Mesendoderm (in vitro differentiated cells): ENCODE measurements at places on chromosomes 11 and 22.

DNA sequence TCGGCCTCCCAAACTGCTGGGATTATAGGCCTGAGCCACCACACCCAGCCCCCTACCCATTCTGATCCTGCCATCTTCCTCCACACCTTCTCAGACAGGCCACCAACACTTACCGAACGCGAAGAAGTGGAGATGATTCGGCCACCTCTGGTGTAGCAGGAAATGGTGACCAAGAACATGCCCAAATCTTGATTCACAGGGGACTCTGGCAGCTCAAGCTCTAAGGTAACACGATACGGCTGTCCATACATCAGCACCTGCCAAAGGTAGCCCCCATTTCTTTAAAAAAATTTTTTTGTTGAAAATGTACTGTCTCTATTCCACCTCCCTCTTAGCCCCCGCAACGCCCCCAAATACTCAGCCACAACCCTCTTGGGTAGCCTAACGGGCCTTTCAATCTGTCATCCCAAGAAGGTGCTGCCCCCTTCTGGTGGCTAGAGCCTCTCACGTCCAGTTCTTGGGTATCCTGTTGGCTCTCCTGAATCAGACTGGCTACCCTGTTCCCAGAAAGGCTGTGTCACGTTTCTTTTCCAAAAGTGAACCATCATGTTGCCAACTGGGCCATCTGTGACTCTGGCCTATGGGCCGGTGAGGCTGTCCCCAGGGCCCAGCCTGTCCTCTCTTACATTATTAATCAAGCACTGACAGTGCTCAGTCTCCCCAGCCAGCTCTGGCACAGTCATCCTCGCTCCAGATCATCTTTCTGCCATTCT lies 5.3 kb upstream of the LRRN4CL start:
- peak; percentile 89 for DNase-seq

DNA sequence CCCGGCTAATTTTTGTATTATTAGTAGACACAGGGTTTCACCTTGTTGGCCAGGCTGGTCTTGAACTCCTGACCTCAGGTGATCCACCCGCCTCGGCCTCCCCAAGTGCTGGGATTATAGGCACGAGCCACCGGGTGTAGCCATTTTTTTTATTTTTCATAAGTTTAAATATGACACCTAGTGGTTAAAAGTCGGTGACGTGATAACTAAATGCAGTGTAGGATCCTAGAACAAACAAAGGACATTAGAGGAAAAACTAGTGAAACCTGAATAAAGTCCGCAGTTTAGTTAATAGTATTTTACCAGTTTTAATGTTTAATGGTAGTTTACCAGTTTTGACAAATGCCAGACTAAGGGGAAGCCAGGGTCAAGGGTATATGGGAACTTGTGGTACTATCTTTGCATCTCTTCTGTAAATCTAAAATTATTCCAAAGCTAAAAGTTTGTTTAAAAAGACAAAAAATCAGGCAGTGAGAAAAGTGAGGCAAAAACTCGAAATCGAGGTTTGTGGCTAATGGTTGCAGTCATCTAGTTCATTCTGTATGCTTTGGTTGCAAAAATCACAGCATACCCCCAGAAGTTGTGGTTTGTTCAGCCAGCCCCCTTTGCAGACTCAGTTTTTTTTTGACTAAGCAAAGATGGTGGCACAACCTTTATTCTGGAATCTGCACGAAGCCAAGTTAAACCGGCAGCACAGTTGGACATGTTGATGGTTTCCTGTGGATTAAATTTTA lies 29.6 kb downstream of the TOM1 start:
- no peak for DNase-seq

DNA sequence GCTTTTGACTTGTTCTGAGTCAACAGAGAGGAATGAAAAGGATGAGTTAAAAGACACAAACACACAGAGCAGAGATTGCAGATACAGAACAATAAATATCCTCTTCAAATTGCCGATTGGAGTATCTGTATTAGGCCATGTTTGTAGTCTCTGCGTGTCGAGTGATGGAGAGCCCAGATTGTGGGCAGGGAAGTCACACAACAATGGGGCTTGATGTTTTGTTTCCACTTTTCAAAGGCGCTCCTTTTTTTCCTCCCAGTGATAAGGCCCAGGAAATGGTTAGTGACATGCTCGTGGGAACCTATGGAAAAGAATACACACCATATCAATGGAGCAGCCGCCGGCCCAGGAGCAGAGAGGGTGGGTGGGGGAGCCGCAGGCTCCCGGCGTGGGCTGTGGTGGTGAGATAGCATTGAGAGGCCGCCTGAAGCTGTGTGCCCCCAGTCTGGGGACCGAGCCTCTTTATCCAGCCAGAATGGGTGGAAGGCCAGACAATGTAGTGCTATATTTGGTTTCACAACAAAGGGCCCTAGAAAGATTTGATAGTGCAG lies 555.9 kb downstream of the INSC start:
- no peak for DNase-seq

DNA sequence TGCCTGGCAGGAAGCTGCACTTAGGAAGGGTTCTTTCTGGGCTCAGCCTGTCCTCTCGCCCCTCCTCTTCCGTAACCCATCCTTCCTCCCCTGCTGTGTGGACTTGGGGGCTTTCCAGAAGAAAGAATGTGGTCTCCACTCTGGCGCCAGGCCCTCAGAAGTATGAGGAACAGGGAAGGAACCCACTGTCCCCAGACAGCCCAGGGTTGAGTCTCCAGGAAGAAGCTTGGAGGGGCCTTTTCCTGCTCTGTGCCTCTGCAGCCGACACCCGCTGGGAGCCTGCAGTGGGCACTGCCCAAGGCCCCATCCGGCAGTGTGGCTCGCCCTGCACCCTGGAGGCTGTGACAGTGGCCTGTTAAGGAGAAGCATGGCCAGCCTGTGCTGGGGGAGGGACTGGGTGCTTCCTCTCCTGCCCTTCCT lies 112.6 kb downstream of the ST3GAL4 start:
- DNase-seq: no peak

DNA sequence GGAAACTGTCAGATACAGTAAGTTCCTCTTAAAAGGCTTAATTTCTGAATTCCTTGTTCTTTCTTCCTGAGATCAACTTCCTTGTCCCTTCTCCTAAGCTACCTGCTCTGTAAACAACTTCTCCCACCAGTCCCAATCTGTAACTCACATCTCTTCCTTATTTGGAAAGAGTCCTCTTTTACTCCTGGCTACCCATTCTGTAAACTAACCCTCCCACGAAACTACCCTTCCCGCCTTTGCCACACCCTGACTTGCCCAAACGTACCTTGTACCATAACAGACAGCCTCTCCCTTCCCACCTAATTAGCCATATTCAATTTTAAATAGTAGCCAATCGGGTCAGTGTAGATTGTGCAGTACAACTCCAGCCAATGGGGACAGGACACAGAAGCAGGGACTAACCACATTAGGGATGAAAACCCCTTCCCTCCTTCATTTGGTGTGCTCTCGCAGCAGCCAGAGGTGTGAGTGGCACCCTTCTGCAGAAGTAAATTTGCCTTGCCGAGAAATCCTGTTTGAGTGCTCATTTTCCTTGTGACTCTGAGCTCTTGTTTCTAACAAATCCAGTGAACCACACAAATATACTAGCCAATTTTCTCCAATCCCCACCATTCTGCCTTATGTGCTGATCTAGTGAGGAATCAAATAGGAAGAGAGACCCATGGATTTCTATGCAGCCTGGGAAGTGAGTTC lies 49.5 kb downstream of the ZNF280B start:
- peak; percentile 10 for DNase-seq

DNA sequence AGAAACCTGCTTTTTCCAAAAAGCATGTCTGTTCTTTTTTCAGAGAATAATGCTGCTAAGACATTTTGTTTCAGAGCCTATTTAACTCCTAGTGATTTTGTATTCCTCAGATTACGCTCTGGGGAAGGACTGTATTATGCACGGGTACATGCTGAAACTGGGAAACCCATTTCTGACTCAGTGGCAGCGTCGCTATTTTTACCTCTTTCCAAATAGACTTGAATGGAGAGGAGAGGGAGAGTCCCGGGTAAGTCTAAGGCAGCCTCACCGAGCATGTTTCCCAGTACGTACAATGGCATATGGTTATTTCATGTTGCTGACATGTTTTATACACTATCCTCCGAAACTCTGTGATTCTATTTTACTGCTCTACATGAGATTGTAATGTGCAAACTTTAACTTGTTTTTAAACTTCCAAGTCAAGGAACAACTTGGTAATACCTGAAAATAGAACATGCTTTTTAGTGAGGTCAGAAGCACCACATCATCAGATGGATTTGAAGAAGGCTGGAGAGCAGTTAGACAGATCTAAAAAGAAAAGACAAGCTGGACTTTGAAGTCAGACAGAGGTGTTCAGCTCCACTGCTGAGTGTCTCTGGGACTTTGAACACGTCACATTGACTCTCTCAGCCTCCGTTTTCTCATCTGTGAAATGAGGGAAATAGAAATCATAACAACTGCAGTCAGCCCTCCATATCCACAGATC lies 23.7 kb upstream of the MYO18B start:
- DNase-seq: no peak
